Testis (tissue), 5 donors: ENCODE measurements at places on chromosomes 4 and X. TPM values are rescaled to one million over a fixed set of nuclear protein-coding genes. Genes with fewer than 3 reads are reported as not detected.

The TIGD4 gene
- polyA plus RNA-seq: 6.7 TPM

The GAGE12H gene
- 27.9 TPM for polyA plus RNA-seq

DNA sequence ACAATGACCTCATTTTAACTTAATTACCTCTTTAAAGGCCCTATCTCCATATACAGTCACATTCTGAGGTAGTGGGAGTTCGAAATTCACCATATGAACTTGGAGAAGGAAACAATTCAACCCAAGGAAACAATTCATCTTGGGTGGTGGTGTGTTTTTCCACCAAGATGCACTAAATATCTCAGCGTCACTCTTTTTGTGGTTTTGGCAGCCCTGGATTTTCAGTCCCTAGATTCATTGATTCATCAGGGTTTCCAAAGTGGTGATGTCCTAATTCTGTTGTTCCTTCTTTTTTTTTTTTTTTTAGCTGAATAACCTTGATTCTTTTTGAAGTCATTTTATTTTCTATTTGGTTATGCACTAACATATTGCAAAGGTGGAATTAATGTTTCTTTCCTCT lies 162.6 kb upstream of the RAPGEF2 start:
- no peak for DNase-seq

- no peak for DNase-seq
These were observed 29.7 kb downstream of the BMX start for GRCh38 chrX:15530318-15530717.

DNA sequence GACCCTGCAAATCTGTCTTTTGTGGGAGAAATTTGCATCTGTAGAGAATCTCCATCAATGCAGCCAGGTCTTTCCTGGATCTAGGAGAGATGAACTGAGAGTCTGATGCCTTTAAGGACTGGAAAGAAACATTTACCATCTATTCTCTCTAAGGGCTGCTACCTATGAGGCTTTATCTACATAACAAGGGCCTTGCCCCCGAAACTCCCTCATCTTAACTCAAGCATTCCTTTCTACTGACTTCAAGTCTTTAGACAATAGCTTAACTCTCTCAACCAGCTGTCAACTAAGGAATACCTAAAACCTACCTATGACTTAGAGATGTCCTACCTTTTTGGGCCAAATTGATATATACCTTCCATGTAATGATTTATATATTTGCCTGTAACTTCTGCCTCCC lies 32.1 kb downstream of the MAGEB17 start:
- DNase-seq: no peak

DNA sequence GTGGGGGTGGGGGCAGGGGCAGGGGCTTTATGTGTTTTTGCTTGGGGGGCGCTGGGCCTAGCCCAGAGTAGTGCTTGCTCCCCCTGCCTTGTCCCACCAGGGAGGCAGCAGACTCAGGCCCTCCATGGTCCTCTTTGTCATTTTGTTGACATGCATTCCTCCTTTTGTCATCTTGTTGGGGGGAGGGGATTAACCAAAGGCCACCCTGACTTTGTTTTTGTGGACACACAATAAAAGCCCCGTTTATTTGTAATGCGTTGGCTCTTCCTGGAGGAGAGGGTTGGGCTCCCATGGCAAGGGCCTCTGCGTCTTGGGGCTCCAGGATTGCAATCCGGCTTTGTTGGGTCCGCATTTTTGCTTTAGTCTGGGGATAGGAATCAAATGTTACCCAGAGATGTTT lies 2.2 kb downstream of the EMD start:
- no peak for DNase-seq
